ENCODE measurements at places on chromosomes 11 and 22.

DNA sequence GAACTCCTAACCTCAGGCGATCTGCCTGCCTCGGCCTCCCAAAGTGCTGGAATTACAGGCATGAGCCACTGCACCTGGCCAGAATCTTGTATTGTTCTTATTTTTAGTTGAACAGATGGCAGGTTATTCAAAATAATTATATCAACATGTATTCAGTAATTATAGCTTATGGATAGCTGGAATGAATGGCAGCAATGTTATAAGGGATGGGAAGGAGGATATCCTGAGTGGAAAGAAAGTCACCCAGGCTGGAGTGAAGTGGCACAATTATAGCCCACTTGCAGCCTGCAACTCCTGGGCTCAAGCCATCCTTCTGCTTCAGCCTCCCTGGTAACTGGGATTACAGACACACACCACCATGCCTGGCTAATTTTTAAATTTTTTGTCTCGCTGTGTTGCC is 88.1 kb downstream of the MED15 start:
- no peak for DNase-seq

DNA sequence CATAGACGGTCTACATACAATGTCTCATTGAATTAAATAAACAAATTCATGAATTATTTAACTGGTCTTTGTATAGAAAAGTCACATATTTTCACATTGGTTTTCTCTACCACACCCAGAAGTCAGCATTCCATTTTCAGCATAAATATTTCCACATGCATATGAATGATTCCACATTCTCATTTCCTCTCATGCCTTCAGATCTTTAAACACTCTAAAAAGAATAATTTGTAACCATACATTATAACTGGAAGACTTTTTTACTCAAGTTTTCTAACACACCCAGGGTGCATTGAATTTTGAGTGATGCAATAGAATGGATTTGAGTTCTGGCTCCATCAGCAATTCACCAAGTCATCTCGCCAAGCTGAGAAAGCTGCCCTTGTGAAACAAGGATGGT is 501.8 kb upstream of the TENM4 start:
- DNase-seq = no peak

DNA sequence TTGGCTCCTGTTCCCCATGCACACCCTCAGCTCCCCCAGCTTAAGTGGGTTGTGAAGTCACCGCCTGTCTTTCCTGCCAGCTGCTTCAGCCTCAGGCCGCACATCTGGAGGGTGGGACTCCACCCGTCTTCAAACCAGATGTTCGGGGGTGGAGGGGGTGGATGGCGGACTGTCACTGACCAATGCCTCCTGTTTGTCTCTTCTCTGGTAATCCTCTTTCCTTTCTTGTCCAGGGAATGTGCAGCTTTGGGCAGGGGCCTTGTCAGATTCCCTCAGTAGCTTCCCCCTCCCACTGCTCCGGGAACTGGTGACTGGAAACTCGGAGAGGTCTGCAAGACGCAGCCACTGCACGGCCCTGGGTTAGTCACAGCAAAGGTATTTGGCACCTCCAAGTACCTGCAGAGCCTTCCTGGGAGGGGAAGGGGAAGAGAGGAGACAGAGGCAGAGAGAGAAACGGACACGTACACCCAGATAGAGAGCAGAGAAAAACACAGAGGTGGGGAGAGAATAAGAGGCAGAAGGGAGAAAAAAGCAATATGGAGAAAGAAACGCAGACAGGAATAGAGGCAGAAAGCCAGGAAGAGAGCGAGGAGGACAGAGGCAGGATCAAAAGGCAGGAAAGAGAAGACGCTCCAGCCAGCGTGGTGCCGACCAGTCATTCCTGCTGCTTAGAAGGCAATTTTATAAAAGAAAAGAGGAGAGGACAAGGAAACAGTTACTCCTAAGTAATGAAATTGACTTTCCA is 56.1 kb upstream of the TIMP3 start:
- no peak for DNase-seq

GRCh38 chr11:2481253-2481652 is 36.4 kb downstream of the KCNQ1 start:
- no peak for DNase-seq

- no peak for DNase-seq
These were observed 27.2 kb downstream of the GVQW3 start for GRCh38 chr11:76408171-76408965.

- no peak for DNase-seq
These were observed 1.0 kb downstream of the TSSK2 start for GRCh38 chr22:19132153-19132552.

GRCh38 chr11:1642288-1643145 is 12.9 kb downstream of the KRTAP5-5 start:
- DNase-seq = no peak

DNA sequence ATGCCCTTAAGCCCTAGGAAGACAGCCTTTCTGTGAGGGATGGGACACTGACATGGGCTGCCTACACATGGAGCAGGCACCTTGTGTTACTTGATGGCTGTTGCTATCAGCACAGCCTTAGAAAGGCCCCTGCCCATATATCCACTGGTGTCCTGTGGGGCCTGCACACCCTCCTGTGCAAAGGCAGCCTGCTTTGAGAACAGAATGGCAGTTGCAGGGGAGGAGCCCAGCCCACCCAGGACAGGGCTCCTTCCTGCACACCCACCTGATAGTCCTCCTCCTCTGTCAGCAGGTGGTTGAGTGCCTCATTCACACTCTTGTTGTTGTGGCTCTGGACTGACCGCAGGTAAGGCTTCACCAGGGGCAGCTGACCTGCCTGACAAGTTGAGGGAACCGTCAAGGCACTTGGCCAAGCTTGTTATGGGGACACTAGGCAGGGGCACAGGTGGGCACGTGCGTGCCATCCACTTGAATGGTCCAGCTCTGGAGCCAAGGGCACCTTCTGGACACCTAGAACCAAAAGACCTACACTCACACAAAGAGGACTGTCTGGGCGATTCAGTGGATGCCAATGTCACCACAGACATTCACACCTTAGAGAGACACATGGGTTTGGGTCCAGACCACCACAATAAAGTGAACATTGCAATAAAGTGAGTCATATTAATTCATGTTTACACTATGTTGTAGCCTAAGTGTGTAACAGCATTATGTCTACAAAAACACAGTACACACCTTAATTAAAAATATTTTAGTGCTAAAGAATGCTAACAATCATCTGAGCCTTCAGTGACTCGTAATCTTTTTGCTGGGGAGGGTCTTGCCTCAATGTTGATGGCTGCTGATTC is 9.4 kb upstream of the SLC25A1 start:
- DNase-seq = no peak

DNA sequence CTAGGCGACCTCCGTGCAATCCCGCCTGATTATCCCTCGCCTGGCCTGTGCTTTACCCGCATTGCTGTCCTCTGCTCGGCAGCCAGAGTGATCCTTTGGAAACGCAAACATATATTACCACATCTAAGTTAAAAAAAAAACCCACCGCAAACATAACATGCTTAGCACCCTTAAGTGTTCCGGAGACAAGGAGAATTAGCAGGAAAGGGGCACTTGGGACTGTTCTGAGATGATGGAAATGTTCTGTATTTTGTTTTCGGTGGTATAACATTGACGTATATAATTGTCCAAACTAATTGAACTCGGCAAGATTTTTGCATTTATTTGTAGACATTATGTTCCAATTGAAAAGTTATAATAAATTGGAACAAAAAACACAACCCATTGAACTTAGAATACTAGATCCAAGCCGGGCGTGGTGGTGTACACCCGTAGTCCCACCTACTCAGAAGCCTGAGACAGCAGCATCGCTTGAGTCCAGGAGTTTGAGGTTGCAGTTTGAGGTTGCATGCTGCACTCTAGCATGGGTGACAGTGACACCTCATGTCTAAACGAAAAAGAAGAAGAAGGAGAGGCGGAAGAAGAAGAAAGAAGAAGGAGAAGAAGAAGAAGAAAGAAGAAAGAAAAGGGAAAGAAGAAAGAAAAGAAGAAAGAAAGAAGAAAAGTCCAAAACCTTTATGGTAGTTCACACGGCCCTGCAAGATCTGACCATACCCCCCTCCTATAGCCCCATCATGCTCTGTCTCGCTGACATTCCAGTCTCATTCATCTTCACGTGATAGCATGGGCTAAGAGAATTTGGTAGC is 604 bp upstream of the POLR3H start:
- no peak for DNase-seq

DNA sequence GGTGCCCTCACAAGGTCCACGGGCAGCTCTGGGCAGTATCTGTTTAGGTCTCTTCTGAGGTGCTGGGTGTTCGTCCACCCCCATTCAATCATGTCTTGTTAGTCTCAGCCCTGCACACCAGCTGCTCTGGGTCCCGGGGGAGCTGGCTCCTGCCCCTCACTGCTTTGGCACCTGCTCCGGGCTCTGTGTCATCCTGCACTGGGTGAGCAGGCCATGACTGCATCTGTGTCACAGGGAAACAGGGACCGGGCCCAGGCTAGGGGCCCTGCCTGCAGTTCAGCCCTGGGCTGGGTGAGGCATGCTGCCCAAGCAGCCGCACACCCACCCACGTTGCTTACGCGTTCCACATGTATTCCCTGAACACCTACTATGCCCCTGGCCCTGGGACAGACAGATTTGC is 43.9 kb downstream of the ELFN2 start:
- DNase-seq = no peak

DNA sequence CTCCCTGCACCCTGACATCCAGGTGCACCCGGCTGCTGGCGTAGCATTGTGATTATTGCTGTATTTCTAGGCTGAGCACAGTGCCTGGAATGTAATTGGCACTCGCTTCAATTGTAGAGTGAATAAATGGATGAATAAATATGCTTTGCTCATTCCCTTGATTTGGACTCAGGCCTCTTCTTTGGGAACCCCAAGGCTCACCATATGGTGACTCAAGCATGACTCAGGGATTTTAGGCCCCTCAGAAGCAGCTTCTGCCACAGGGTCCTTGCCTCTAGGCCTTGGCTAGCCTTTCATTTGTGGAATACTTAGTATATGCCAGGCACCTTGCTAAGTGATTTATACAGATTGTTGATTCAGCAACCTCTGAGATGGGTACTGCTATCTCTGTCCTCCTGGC is 78.9 kb downstream of the GRIK4 start:
- no peak for DNase-seq

GRCh38 chr22:31556627-31557203 is 60.4 kb downstream of the SFI1 start:
- DNase-seq = no peak

DNA sequence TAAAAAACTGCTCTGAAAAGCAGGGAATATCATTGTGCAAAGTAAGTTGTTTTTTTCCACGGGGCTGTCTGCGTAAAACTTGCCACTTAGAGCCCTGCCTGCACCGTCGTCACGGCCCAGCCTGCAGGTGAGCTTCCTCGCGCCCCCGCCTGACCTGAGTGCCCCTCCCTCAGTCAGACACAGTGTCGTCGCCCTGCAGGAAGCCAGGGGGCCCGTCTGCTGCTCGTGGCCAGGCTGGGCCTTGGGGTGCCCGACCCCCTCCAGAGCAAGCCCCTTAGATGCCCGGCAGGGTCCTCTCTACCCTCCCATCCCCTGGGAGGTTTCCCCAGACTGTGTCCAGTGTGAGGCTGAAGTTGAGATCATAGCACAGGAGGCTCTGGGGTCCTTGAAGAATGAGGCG is 31.6 kb downstream of the SBF1 start:
- DNase-seq = no peak

DNA sequence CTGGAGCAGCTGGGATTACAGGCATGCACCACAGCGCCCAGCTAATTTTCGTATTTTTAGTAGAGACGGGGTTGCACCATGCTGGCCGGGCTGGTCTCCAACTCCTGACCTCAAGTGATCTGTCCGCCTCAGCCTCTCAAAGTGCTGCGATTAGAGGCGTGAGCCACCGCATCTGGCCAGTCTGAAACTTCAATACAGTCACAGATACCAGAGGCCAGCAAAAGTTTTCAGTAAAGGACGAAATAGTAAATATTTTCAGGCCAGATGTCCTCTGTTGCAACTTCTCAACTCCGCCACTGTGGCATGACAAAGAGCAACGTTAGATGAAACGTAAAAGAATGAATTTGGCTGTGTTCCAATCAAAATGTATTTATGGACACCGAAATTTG is 403.6 kb downstream of the MN1 start:
- no peak for DNase-seq

All from GM12864 (cell line).